Cerebellar cortex (tissue), 1 donor: ENCODE measurements at places on chromosomes 6 and 20.

DNA sequence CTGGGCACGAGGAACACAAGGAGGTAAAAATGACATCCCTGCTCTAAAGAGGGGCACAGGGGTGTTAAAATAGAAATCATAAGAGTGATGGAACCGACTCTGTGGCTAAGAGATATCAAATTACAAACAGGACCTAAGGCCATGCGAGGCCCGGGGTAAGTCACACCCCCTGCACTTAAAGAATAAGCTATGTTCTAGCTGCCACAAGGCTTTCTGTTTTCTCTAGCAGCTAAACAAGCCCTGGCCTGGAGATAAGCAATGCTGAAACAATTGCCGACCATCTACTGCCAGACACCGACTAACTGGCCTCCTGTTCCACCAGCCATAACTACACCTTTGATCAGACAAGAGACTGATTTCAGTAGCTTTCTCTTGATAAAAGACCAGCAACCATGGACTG, 32.4 kb downstream of the MDGA1 start:
- no peak for DNase-seq

- no peak for DNase-seq
Measured at GRCh38 chr6:160871320-160871719, 120.2 kb upstream of the MAP3K4 start.

GRCh38 chr6:43768506-43768860, 1.5 kb upstream of the VEGFA start:
- DNase-seq: no peak

DNA sequence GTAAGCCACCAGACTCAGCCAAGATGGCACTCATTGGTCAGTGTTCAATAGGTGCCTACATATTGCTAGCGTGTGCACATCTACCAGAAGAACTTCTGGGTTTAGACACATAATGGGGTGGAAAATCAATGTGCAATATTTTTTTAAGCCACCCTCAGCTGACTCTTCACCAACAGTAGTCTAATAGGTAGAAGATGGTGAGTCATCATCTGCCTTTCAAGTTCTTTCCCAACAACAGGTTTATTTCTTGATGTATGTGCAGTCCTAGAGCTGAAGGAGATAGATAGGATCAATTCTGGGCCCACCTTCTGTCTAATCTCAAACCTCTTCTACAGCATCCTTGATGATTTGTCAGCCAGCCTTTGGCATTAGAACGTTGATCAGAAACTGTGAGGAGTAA, 41.3 kb downstream of the IRAK1BP1 start:
- DNase-seq: no peak
